ENCODE measurements at places on chromosomes 6 and 20. TPM values are rescaled to one million over a fixed set of nuclear protein-coding genes. Genes with fewer than 3 reads are reported as not detected.

The OR12D3 gene
- not detected for total RNA-seq

The SAMD5 gene
- 1.8 TPM for total RNA-seq

The STXBP5 gene
- 14.0 TPM for total RNA-seq

The STX11 gene
- 0.15 TPM for total RNA-seq

The ERVFRD-1 gene
- total RNA-seq: not detected

The SOBP gene
- 0.19 TPM for total RNA-seq

The DYNLRB1 gene
- total RNA-seq: 134 TPM

The PPP1R16B gene
- total RNA-seq: not detected

The DCDC2 gene
- total RNA-seq: not detected

The LATS1 gene
- 11.5 TPM for total RNA-seq

The FAM217A gene
- total RNA-seq: not detected

The OR2J3 gene
- not detected for total RNA-seq

The SNAI1 gene
- total RNA-seq: 0.04 TPM

The KIF13A gene
- 34.6 TPM for total RNA-seq

The CCN6 gene
- 0.31 TPM for total RNA-seq

The ZBP1 gene
- not detected for total RNA-seq

The COL19A1 gene
- not detected for total RNA-seq

The PRSS16 gene
- total RNA-seq: 12.2 TPM

The SF3B5 gene
- total RNA-seq: 306 TPM

The IRF4 gene
- total RNA-seq: not detected

The CFB gene
- 1.2 TPM for total RNA-seq

The CALHM4 gene
- total RNA-seq: not detected

The OR2H1 gene
- not detected for total RNA-seq

The RAET1G gene
- 7.6 TPM for total RNA-seq

The ABHD16B gene
- total RNA-seq: not detected

The PAK5 gene
- total RNA-seq: not detected

The REPS1 gene
- 35.0 TPM for total RNA-seq

The TRIM10 gene
- total RNA-seq: not detected

The CD93 gene
- under 0.01 TPM for total RNA-seq

The PI16 gene
- total RNA-seq: not detected

The KCNQ2 gene
- not detected for total RNA-seq

The RBPJL gene
- not detected for total RNA-seq

Data from hair follicular keratinocyte (primary cell).